ENCODE measurements at places on chromosomes 7 and 10. TPM values are rescaled to one million over a fixed set of nuclear protein-coding genes. Genes with fewer than 3 reads are reported as not detected.

TNS3 gene
- 74.0 TPM for total RNA-seq

CISD1 gene
- 22.4 TPM for total RNA-seq

GDF2 gene
- not detected for total RNA-seq

PDE6C gene
- not detected for total RNA-seq

PNLIP gene
- total RNA-seq = not detected

CYP2E1 gene
- total RNA-seq = 0.86 TPM
